ENCODE measurements at places on chromosomes 5 and 9.

- no peak for DNase-seq
Measured at GRCh38 chr5:128101676-128102075, 18.1 kb downstream of the SLC12A2 start.

GRCh38 chr9:127525401-127526188 is 74.3 kb downstream of the LRSAM1 start:
- DNase-seq, result no peak

DNA sequence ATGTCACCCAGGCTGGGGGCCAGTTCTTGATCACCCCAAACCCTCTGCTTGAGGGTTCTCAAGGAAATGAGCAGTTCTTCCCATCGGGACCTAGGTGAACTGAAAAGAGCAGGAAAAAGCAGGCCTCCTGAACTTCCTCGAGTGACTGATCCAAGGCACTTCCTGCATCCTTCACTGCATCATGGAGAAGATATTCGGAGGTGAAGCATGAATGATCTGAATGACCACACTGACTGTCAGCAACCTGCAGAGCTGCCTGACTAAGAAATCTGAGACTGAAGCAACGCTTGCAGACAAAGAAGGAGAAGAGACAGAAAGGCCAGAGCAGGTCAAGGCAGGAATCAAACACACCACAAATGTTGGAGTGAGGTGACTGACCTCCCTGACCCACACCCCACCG is 420.2 kb downstream of the AGTPBP1 start:
- no peak for DNase-seq

GRCh38 chr5:169627551-169627950 is 9.5 kb upstream of the DOCK2 start:
- no peak for DNase-seq

DNA sequence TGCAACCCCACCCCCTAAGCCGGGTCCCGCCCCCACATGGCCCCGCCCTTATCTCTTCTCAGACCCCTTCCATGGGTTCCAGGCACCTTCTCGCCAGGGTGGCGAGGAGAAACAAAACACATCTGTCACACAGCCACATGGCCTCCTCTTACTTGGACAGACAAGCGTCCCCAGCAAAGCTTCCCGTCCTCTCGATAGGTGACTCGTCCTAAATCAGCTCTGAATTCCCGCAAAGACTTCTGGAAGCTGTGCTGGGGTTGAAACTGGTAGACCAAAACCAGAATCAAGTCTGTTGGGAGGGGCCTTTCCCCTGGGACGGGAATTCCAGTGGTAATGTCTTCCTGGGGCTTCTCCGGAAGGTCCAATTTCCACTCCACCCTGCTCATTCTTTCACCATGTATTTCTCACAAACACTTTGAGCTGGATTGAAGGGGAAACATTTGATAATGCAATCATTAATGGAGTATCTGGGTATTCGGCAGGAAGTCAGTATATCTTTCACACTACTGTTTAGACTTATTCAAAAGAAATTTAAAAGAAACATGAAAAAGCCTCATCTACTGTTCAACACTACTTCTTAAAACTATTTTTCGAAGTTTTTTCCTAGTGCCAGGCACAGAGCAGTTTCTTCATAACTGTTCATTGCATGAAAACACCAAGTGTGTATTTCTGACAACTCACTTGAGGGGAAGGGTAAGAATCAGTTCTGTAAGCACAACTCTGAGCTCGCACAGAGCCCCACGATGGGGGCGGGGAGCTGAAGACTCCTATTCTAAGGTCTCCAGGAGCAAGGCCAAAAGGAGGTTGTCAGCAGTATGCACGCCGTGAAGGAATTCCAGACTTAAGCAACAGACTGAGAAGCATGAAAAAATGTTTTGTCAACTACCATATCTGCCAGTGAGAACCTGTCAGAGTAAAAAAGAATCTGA is 644 bp upstream of the CTNNAL1 start:
- peak; percentile 75 for DNase-seq

GRCh38 chr5:8751971-8752370 is 793.9 kb downstream of the SEMA5A start:
- no peak for DNase-seq

DNA sequence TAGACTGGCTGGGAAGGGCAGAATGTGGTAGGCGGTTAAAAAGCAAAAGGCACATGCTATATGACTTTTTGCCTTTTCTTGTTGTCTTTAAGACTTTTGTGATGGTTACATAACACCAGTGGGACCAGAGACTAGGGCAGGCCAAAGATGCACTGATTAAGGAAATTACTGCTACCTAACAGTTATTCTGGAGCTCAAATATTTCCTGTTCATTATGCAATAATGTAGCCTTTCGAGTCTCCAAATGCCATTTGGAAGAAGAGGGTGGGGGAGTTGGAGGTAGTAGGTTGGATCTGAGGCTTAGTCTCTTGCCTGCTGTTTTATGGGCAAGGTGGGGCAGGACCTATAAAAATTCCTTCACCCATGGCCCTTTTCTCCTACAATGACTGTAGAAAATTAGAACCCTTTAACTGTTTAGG is 51.7 kb downstream of the SH3GL2 start:
- DNase-seq, result no peak

DNA sequence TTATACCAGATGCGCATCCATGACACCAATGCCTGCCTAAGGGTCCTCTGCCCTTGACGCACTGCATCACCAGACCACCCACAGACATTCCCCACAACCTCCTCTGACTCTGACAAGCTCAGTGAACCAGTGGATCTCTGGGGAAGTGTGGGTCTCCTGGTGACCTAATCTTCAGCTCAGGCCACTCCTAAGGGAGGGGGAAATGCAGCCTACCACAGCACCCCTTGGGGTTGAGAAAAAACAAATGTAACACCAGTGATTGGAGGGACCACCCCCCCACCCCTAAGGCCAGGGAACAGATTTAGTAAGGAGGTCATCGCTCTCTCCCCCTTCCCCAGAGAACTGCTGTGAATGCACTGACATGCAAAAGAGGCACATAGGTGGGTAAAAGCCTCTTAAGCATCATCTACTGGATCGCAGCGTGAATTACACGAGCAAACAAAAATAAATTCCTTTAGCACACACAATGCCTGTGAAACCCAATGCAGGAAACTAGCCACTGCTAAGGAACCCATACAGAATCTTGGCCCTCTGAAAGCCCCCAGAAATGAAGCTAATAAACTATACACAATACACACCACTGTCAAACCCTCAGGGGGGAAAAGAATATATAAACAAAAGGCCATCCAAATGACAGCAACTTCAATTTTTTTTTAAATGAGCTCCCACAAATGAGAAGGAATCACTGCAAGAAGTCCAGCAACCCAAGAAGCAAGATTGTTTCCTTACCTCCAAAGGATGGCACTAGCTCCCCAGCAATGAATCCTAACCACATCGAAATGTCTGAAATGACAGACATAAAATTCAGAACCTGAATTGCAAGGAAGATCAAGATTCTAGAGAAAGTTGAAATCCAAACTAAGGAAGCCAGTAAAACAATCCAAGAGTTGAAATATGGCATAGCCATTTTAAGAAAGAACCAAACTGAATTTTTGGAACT is 513.7 kb upstream of the PTGER4 start:
- no peak for DNase-seq

GRCh38 chr9:84062538-84062937 is 81.9 kb downstream of the RMI1 start:
- no peak for DNase-seq

DNA sequence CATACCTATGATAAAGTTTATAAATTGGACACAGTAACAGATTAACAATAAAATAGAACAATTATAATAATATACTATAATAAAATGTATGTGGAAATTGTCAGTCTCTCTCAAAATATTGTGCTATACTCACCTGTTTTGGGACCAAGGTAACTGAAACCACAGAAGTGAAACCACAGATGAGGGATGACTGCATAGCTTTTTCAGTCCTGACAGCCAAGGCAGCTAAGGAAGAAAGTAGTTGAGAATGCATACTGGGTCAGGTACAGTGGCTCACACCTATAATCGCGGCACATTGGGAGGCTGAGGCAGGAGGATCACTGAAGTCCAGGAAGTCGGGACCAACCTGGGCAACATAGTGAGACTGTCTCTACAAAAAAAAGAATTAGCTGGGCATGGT is 8.9 kb downstream of the SRP19 start:
- DNase-seq, result no peak

DNA sequence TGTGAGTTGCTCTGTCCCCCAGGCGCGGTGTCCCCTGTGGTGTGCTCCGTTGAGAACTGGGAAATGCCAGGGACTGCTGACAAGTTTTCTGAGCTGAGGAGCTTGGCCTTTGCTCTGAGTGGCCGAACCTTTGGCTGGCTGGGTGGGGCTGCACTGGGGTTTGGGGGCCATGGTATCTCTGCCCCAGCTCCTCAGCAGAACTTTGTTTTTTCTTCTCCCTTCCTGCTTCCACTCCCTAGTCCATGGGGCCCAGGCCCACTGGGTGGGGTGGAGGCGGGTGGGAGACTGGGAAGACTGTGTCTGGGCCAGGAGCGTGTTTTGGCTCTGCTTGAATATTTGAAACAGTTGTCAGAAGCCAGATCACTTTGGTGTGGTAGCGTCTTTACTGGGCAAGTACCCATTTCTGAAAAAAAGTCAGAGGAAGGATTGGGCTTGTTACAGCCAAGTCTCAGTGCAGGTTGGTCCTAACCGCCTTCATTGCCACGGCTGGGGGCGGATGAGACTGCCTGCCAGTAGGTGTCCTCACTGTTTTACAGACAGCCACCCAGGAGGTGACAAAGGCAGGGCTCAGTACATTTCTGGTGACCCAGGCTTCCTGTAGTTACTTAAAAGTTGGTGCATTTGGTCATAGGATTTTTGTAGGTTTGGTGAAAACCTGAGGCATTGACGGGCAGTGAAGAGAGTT is 92.7 kb downstream of the DAB2IP start:
- DNase-seq, result no peak

- no peak for DNase-seq
Measured at GRCh38 chr5:124417196-124417595, 329.2 kb downstream of the ZNF608 start.

GRCh38 chr9:83588256-83588655 is 34.7 kb upstream of the IDNK start:
- DNase-seq, result no peak

- no peak for DNase-seq
Measured at GRCh38 chr5:33417632-33418031, 23.1 kb upstream of the TARS1 start.

- DNase-seq, result no peak
Measured at GRCh38 chr9:130977811-130978221, 31.2 kb upstream of the LAMC3 start.

- no peak for DNase-seq
Measured at GRCh38 chr9:105171076-105171475, 73.4 kb upstream of the SLC44A1 start.

GRCh38 chr9:4084435-4084818 is 215.4 kb downstream of the GLIS3 start:
- no peak for DNase-seq

GRCh38 chr5:119397518-119398380 is 41.9 kb downstream of the TNFAIP8 start:
- no peak for DNase-seq

GRCh38 chr9:128911529-128912035 is 9.2 kb upstream of the PHYHD1 start:
- no peak for DNase-seq

DNA sequence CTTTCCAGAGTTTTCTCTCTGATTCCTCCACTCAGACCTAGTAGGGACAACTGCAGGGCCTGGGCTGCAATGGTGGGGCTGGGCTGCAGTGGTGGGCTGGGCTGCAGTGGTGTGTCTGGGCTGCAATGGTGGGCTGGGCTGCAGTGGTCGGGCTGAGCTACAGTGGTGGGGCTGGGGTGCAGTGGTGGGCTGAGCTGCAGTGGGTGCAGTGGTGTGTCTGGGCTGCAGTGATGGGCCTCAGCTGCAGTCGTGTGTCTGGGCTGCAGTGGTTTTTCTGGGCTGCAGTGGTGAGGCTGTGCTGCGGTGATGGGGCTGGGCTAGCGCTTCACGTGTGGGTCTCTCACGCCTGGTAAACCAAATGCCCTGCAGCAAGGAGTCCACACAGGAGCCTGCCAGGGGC is 27.4 kb downstream of the ABO start:
- DNase-seq, result no peak

DNA sequence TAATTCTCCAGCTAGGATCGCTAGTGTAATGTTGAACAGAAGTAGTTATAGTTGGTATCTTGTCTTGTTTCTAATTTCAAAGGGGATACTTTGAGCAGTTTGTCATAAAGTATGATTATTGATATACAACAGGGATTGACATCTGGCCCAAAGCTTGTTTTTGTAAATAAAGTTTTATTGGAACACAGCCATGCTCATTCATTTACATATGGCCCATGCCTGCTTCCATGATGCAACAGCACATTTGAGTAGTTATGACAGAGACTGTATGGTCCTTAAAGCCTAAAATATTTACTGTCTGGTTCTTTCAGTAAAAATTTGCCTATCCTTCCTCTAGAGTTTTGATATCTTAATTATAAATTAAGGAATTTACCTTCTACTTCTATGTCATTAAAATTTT is 69.8 kb downstream of the RPS6 start:
- no peak for DNase-seq

- DNase-seq, result no peak
Measured at GRCh38 chr9:31639451-31639850, 745.0 kb upstream of the ACO1 start.

DNA sequence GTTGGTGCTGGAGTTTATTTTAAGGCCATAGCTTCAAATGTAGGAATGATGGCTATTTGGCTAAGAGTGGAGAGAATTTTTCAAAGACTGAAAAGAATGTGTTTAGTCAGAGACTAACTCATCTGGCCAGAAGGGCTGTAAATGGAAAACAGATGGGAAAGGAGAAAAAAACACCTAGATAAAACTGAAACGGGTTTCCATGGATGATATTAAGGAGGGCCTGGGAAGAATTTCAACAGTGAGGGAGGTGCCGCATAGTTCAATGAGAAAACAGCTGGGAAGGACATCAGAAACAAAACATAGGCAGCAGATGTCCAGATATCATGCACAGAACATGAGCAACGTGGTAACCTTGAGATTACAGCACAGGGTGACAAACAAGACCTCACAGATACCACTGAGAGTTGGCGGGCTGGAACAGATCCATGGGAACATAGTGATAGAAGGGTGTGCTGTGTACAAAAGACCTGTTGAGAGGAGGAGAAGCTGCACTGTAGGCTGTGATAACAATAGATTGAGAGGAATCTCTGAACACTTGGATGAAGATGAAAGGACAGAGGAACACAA is 31.2 kb upstream of the RAD23B start:
- DNase-seq, result no peak

DNA sequence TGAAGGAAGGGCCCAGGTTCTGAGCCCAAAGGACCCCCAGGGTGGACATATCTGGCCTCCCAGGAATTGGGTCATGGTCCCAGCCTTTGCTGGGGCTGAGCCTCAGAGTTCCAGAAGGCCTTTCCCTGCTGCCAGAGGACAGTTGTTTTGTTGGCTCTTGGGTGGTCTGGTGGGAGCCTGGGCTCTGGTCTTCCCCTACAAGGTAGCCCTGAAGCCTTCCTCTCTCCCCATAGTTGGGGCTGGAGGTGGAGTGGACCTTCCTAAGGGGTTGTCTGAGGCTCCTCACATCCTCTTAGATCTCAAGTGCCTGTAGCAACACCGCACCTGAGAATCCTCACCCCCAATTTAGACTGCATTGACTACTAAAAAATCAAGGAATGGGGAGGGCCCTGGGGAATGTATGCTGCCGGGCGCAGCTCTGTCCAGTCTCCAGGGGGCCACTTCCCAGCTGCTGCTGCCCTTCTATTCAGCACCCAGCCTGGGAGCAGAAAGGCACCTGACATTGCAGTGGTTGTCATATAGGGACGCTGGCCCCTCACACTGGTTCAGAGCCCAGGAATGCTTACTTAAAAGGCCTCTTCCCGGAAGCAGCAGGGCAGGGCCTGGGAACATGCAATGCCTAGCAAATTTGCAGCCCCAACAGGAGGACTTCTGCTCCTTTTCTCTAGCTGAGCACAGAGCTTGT is 66.4 kb downstream of the IL31RA start:
- DNase-seq, result no peak

Data from NCI-H526 treated with DMSO at 0.1 percent for 48 hours (cell line).